Endothelial cell of umbilical vein (primary cell): ENCODE measurements at places on chromosomes 4 and X.

GRCh38 chr4:183589461-183590099, 69.4 kb downstream of the RWDD4 start:
- no peak for DNase-seq

- DNase-seq, result peak; percentile 21
Measured at GRCh38 chr4:102789317-102789717, 28.5 kb upstream of the MANBA start.

- no peak for DNase-seq
Measured at GRCh38 chr4:4386736-4387392, at the start of gene NSG1. TSS of gene NSG1 (plus strand) at chr4:4387102. CDS start at chr4:4387630, 528 bp downstream.

DNA sequence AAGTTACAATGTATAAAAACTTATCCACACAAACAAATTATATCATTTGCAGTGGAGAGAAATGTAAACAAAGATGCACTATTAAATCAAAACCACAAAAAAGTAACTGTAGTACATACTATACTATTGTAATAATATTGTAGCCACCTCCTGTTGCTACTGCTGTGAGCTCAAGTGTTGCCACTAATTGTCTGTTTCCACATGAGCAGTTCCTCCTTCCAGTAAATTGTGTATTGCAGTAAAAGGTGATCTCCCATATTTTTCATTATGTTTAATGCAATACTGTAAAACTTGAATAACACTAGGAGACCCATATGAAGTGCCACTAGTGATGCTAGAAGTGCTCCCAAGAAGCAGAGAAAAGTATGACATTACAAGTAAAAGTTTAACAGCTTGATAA, 11.7 kb downstream of the LIN54 start:
- DNase-seq, result no peak

DNA sequence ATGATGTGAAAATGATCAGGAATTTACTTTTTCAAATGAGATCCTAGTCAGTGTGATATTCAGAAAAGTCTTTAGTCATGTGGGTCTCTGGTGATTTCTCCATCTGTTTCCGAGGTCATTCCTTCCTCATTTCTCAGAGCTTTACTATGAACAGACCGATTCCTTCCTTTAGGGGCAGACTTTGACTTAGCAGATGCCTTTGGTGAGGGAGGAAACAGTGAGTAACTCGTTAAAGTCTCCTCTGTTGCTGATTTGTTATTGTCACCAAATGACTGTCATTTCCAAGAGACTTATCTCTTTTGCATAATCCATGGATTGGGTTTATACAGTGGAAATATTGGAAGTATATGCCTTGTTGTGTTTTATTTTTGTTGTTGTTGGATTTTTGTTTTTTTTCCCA, 76.2 kb upstream of the CD99 start:
- DNase-seq, result peak; percentile 87
